Stimulated activated CD8-positive, alpha-beta memory T cell treated with anti-CD3 and anti-CD28 coated beads, Interleukin-2, amount 100 ng/mL, for 1 hour (primary cell): ENCODE measurements at places on chromosomes 6 and 20.

- DNase-seq, result no peak
These were observed 2.3 kb upstream of the SERPINB1 start for GRCh38 chr6:2844008-2844407.

DNA sequence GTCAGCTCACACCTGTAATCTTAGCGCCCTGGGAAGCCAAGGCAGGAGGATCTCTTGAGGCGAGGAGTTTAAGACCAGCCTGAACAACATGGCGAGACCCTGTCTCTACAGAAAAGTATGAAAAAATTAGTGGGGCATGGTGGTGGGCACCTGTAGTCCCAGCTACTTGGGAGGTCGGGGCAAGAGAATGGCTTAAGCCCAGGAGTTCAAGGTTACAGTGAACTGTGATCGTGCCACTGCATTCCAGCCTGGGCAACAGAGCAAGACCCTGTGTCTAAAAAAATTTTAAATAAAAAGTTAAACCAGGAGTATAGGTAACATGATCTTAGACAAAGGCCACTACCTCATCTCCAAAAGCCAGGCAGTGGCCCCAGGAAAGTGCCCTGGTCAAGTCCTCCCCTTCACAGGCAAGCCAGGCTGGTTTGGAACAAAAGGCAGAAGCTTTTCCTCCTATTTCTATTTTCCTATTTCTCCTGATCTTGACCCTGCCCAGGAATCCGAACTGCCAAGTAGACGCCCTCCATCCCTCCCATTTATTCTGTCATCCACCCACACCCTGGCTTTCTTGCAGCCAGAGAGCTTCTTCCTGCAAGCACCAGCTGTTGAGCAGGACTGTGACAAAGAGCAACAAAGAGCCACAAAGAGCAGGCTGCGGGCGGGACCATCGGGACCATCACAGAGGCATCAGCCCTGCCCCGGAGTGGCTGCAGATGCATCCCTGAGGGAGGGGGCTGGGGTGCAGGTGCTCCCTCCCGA, 149.9 kb upstream of the AFDN start:
- DNase-seq, result no peak

DNA sequence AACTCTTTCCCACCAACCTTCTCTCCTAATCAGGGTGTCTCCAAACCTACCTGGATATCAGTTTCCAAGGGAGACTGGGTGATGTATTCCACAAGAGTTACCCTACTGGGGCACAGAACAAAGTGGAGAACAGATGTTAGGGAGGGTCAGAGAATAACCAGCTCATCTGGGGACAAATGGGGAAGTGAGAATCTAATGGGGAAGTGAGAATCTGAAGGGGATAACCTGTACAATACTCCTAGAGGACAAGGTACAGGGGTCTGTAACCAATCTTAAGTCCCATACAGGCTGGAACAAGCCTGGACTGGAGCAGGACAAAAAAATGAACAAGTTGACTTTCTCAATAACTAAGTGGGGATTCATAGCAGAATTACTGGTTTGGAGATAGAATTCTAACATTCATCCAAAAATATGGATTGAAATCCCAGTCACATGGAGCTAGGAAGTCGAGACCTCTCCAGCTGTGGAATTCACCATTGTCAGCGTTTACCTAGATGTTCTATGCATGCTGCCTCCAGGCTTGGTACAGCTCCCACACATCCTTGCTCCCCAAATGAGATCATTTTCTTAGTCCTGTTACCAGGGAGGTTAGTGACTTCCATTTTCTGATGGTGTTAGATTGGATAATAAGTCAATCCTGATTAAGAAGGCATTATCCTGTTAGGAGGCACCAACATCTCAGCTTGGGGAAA, 214.8 kb upstream of the MOCS1 start:
- no peak for DNase-seq

DNA sequence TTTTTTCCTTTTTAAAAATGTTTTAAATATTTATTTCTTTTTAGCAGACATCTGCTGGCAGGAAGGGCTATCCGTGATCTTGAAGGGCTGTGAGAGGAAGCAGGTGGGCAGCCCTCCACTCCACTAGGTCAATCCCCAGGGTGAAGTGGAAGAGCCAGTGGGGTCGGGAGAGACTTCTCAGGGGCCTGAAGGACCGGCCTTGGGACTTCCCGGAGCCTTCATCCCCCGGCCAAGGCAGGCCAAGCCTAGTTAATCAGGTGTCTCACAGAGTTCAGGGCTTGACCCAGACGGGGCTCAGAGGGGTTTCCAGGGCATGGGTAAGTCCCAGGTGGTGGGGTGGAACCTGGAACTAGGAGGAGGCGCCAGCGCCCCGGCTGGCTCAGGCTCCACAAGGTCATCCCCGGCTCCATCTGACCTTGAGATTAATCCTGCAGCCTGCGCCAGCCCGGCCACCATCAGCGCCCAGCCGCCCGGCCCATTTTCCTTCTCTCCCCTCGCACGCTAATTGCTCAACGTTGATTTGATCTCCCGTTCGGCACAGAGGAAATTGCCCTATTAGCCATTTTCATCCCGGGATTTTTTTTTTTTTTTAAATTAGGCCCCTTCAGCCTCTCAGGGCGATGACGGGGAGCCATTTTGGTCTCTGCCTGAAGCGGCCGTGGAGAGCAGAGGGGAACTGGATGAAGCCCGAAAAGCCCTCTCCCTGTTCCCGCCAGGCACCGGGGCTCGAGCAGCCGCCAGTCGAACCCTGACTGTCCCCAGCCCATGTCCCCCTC, 44.4 kb downstream of the MDFI start:
- no peak for DNase-seq

DNA sequence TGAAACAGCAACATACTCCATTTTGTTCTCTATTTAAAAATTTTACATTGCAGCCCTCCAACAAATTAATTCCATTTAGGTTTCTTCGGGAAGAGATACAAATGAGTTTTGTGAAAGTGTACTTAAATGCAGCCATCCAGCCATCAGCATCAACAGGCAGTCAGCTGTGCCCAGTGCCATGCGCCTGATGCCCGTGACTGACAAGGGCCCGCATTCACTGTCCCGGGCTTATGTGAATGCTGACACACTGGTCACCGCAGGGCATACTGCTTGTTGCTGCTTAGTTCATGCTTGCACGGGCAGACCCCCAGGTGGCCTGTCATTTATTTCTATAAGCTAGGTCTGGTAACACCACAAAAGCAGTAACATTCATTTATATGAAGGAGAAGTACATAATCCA, 224.9 kb upstream of the QKI start:
- no peak for DNase-seq

GRCh38 chr6:18350271-18350670, 36.9 kb upstream of the RNF144B start:
- no peak for DNase-seq

DNA sequence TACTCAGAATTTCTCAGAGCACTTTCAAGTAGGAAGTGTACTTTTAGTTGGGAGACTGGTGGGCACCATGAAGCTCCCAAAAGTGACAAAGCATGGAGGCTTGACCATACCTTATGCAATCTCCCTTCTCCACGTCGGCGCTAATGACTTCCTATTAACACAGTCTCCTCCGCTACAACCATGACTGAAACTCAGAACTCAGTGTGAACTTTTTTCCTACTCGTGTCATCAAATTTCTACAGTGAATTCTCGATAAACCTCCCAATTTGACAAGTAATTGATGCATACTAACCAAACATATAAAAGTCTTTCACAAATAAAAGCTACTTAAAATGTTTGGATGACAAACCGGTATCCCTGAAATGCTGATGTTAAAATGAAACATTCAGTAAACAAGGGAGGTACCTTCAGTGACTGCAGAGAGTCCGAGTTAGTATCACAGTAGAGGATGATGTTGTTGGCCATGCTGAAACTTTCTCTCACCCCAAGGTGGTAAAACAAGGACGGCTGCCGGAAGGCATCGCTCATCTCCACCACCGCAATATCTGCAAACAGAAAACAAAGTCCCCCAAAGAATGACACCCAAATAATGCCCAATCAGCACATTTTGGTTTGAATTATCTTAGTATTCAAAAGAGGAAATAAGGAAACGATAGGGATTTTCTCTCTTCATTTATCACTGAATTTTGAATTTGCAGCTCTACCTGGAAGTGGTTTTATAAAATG, 72.1 kb downstream of the MAP3K5 start:
- no peak for DNase-seq

GRCh38 chr6:11923621-11924020, 88.5 kb upstream of the HIVEP1 start:
- no peak for DNase-seq

- no peak for DNase-seq
These were observed 609.5 kb upstream of the ARID1B start for GRCh38 chr6:156167625-156168071.

DNA sequence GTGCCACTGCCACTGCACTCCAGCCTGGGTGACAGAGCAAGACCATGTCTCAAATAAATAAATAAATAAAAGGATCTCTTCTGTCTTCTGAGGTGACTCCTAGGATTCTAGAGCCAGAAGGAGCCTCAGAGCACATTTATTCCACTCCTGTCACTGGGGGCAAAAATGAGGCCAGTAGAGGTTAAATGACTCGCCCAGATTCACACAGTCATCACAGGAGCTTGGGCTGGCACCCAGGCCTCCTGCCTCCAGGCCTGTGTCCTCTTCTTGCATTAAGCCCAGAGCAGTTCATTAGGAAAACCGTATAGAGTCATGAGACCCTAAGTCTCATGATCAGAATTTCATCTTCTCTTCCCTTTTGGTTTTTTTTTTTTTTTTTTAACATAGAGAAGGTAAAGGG, 243.3 kb downstream of the NRN1 start:
- no peak for DNase-seq

DNA sequence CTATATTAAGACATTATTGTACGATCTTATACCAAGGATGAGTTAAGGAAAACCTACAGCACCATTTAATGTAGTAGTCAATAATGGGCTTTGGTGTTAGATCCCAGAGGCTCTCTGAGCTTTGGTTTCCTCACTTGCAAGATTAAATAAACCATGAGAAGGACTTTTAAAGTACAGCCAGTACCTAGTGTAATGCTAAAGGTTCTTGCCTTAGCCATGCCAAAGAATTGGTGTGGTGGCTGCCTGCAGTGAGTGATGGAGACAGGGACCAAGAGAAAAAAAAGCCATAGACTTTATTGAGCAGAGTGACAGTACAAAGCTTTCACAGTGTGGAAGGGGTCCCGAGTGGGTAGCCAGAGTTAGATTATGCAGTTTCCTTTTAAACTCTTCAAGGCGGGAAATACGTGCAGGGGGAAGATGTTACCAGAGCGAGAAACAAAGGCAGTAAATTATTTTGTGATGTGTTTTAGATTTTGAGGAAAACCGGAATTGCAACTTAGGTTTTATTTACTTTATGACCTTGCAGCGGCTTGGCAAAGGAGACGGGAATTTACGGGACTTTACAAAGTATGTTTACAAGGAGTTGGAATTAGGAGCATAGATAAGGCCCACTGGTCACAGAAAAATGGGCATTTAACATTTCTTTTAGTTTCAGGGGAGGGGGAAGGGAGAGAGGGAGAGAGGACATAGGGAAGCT, 100.4 kb downstream of the MYO6 start:
- DNase-seq, result no peak

- no peak for DNase-seq
These were observed 2.1 kb downstream of the NQO2 start for GRCh38 chr6:3001773-3002293.
